ENCODE measurements at places on chromosomes 2 and 18.

GRCh38 chr2:230162981-230163380, 56.8 kb downstream of the SP110 start:
- no peak for DNase-seq

- DNase-seq = no peak
Measured at GRCh38 chr2:241559323-241560161, 997 bp downstream of the BOK start.

DNA sequence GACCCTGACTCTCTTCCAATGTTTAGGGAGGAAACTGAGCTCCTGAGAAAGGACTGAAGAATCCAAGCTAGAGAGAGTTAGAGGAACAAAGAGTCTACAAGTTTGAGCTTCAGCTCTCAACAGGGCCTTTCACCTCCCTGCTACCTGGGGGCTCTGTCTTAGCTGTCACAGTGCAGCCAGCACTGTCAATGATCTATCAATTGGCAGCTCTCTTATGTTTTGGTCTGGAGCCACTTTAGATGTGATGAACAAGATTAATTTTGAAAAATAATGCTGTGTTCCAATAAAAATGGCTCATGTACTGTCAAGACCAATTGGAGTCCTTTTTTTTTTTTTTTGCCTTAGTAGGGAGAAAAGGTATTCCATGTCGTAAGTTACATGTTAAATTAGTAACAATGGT, 215.8 kb upstream of the TRIB2 start:
- no peak for DNase-seq

DNA sequence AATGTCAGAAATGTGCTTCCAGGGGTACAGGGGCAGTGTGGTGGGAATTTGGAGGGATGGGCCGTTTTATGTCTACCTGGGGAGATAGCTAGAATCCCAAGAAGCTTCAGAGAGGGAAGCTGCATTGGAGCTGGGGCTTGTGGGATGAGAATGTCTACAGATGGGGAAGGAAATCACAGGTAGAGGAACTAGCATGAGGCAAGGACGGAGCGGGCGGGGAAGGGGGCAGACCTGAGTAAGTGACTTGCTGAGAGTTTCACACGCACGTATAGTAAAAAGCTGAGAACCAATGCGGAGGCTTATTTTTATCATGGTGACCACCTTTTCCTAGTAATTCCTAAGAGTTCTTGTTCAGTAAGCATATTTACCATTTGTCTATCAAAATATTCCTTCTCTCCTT, 6.3 kb downstream of the C2orf80 start:
- no peak for DNase-seq

- no peak for DNase-seq
Measured at GRCh38 chr2:200962811-200963123, 693 bp downstream of the ORC2 start.

DNA sequence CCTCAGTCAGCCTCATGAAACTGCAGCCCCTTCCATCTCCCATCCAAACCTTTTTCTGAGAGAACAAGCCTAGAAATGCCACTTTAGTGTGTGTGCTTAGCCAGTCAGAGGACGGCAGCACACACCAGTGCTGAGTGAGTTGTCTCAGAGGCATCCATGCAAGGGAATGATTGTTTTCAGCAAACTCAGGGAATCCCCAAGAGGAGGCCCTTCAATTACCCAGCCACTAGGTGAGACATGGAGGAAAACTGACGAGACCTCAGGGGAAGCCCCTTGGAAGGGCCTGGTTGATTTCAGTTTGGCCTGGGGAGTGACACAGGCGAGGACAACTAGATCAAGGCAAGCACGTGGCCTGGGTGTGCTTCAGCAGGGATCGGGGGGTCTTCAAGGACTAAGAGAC, 49.7 kb downstream of the APOB start:
- DNase-seq = no peak

- no peak for DNase-seq
Measured at GRCh38 chr18:49656073-49656692, 94.3 kb downstream of the LIPG start.

- no peak for DNase-seq
Measured at GRCh38 chr2:57981083-57981768, 65.4 kb upstream of the VRK2 start.

GRCh38 chr18:62717169-62717924, 2.0 kb downstream of the PHLPP1 start:
- peak; percentile 79 for DNase-seq

DNA sequence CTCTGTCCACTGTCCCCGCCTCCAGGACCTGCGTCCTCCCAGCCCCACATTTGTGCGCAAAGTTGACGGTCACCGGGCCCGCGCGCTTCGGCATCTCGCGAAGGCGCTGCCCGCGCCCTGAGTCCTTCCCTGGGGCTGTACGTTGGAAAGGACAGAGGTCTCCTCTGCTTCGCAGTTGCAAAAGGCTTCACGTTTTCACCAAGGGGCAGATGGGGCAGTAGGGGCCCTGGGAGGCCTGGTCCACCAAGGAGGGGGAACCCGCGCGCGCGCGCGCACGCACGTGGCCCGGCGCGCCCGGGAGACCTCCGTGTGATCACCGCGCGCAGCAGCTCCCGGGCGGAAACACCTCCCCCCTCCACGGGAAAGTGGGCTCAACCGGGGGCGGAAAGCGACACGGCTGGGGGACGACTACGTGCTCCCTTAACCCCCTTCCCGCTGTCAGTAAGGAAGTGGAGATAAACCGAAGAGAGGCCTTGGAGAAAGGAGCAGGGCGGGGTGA, 21.9 kb downstream of the TEX44 start:
- no peak for DNase-seq

DNA sequence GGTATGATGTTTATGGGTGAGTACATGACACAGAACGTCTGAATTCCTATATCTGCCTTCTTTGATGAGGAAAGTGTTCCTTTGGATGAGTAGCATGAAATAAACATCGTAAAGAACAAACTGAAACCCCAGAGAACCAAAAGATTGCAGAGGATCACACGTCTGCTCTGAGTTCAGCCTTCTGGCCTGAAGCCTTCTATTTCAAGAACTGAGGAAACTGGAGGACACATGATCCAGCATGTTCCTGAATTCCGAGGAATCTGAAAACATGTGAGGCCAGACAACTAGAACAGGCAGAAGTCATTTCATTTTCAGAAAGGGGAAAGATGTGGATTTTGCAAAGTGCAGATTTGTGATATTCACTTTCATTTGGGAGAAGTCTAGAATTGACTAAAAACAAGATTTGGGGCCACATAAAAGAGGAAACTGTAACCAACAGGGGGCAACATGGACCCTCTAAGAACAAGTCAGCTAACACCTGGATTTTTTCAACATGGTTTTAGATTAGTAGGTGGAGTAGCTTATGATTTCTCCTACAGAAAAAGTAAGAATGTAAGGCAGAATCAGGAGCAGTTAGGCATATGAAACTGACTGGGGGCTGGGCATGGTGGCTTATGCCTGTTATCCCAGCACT, 8.3 kb downstream of the SULT6B1 start:
- DNase-seq = no peak

DNA sequence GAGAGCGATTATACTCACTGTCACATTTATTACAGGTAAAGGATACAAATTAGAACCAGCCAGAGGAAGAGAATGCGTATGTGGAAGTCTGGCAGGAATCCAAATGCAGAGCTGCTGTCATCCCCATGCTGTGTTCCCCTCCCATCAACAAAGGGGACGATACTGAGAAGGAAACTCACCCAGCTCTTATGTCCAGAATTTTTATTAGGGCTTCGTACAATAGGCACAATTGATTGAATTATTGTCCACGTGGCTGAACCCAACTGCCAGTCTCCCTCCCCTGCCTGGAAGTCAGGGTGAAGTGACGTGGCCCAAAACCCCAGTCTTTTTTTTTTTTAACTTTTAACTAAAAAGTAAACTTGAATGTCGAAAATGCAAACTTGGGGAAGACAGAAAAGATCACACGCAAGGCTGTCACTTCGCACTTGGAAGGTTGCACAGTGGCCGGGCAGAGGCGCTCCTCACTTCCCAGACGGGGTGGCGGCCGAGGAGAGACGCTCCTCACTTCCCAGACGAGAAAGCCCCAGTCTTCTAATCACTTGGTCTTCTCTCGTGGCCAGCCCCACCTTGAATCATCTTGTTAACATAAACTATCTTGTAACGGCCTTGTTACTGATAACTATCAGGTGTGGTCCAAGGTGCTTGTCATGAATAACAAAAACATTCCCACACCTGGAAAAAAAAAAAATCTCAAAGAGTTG, 40.0 kb upstream of the ITSN2 start:
- no peak for DNase-seq

- DNase-seq = no peak
Measured at GRCh38 chr18:45802814-45803492, 22.5 kb upstream of the SIGLEC15 start.

GRCh38 chr18:52054324-52054723, 285.7 kb upstream of the DCC start:
- no peak for DNase-seq

DNA sequence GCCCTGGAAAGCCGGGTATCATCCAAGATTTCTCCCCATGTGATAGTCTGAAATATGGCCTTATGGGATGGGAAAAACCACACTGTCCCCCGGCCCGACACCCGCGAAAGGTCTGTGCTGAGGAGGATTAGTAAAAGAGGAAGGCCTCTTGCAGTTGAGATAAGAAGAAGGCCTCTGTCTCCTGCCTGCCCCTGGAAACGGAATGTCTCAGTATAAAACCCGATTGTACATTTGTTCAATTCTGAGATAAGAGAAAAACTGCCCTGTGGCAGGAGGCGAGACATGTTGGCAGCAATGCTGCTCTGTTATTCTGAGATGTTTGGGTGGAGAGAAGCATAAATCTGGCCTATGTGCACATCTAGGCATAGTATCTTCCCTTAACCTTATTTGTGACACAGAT, 26.8 kb downstream of the RUFY4 start:
- DNase-seq = no peak

DNA sequence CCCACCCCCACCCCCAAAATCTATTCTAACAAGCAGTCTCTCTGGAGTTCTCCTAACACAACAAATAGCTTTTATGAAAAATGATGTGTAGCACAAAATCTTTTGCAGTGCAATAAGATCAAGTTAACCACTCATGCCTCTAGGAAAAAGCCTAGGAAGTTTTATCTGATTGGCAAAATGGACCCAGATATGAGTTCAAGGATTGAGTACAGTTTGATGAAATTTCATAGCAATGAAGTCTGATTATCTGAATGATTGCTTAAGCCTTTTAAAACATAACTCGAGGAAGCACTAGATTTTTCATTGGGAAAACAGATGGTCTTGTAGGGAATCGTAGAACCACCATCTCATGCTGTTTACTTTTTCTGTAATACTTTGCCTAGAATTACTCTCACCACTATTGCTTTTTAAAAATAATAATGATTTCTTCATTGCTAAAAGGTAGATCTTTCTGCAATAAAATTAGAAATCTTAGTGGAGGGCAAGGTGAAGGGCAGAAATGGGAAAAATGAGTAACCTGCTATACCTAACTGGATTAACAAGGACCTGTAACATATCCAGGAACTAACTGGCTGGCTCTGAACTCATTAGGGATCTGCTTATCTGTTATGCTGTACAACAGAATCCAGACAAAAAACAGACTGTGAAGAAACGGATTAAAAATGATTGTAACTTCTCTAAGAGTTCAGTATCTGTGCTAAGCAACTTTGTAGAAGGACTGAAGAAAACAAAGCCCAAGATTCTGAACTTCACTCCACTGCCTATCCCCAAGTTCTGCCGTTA, 73.7 kb upstream of the ETAA1 start:
- no peak for DNase-seq

DNA sequence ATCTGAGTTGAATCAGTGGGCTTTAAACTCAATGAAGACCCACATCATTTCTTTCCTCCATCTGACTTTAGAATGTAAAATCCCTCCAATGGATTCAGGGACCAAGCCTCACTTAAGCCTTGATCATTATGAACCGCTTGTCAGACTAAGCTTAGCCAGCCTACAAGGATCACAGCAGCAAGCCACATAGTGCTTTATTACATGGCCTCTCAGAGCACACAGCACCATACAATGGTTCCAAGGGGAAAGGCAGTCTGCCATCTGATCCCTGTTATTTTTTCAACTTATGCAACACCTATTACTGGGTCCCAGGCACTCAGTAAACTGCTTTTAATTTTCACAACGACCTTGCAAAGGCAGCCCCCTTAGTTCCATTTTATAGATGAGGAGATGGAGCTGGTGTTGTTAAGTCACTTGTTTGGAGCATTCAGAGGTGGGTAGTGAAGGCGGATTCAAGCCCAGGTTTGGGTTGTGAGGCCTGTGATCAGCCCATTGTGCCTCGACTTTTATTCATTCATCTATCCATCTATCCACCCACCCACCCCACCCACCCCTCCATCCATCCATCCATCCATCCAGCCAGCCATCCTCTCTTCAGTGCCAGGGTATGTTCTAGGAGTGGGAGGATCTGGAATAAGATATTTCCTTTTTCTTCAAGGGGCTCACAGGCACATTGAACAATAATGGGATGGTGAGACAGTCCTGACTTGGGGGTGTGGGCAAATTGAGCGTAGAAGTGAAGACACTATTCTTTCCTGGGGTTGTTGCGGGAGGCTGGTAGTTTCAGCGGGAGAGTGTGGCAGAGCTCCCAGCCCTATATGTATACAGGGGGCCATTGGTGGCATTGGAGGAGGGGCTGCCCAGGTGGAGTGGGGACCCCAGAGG, 141.2 kb downstream of the MYCN start:
- DNase-seq = no peak

GRCh38 chr2:109475531-109476210, 138.1 kb downstream of the SEPTIN10 start:
- DNase-seq = no peak

DNA sequence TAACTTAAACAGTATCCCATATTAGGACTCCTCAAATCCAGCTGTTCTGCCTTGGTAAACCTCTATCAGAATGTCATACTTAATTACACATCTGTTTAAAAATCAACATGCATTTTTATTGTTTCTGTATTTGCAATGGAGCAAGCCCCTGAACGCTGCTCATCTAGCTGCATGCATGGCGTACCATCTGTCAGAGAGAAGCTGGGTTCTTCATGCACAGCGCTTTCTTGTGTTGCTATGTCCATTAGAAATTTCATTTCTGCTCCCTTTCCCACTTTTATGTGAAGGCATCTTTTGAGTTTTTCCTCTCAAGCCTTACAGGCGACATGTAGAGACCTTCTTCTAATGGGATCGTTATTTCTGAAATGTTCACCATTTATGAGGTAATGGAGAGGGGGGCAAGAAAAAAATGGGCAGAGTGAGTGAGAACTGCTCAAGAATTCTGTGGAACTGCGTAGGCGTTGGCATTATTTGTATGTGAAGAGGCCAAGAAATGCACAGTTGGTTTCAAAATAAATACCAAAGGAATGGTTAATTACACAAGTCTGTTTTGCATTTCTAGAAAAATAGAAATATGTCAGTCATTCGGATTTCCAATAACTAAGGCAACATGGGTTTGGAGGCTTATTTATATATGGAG, 31.6 kb downstream of the INSIG2 start:
- DNase-seq = no peak

GRCh38 chr2:168948621-168949212, 47.6 kb downstream of the G6PC2 start:
- DNase-seq = no peak

DNA sequence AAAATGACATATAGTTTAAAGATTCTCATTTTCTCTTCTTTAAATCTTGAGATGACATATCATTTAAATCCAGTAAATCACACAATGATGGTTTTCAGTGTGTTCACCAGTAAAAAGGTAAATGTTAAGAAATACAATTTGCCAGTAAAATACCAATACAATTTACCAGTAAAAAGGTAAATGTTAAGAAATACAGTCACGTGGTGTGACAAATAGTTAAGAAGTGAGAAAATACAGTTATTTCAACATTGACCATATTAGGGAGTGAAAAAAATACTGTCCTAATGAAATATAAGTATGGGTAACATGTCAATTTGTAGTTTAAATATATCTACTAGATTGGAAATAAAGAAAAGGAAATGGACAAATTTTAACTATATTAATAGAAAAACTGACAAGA, 80.5 kb downstream of the DLGAP1 start:
- no peak for DNase-seq

Measured in cardiac septum (tissue), 1 donor.